ENCODE measurements at places on chromosomes 4 and X.

DNA sequence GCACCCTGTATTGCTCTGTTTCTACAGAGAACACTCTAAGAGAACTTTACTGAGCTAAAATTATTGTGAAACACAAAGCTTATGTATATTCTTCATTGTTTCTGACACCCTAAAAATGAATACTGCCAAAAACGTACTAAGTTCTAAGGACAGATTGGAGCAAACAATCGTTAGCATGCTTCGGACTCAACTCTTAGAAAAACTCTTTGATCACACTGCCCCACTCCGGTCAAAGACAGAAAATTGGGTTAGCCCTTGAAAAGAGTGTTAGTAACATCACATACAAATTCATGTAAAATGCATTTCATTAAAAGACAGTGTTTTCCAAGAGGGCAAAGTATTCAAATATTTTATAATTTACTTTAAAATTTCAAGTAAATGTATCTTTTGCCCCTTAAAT is 177.4 kb downstream of the DCHS2 start:
- no peak for DNase-seq

DNA sequence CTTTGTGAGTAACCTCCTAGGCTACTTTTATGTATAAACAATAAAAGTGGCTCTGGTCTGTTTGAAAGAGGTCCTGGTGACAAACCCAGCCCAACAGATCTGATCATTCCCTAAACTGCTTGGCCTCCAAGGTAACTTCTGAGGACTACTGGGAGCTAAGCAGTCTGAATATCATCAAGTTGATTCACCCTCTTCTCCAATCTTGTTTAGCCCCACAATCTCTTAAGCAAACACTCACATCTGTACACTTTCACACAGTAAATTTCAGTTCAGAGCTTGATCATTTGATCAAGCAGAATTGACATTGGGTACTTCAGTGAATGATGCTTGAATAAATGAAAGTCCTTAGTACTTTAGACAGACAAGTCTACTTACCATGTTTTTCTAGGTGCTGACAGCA is 74.7 kb downstream of the HCCS start:
- no peak for DNase-seq

GRCh38 chr4:146470604-146471003 is 51.1 kb downstream of the SLC10A7 start:
- DNase-seq = no peak

DNA sequence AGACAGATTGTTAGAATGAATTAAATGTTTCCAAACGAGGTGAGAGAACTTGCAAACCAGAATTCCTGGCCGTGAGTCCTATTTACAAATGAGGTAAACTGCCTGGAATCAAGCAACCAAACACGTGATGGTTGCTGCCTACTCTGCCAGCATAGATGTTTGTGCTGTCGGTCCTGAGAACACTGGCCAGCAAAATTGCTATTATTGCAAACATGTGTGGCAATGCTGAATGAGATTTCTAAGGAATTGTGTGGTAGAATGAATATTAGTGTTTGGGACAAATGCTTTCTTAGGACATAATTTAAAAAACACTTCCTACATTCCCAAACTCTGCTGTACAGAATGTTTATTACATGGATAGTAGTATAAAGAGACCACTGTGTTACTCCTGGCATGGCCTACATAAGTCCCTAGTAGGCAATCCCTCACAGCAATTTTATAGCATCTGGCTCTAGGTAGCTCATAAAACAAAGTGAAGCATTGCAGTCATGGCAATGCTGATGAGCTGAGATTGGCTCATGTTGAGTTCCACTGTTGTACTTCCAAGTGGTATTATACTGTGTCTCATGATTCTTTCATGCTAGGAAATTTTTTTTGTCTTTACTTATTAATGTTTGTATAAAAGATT is 605.2 kb upstream of the EPHA5 start:
- no peak for DNase-seq

DNA sequence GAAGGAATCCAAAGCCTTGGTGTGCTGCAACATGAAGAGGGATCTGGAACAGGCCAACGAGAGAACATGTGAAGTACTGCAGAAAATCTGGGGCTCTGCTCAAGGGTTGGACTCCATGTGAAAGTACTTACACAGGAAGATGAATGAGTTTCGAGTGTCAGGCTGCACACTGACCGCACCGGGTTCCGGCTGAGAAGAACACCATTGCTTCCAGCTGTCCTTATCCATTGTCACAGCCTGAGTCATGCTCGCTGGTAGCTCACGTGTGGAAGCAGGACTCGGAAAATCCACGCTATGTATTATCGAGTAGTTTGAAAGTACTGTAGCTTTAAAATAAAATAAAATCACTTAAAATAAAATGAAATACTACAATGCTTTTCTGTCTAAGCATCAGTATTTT is 50.4 kb upstream of the TBL1X start:
- no peak for DNase-seq

DNA sequence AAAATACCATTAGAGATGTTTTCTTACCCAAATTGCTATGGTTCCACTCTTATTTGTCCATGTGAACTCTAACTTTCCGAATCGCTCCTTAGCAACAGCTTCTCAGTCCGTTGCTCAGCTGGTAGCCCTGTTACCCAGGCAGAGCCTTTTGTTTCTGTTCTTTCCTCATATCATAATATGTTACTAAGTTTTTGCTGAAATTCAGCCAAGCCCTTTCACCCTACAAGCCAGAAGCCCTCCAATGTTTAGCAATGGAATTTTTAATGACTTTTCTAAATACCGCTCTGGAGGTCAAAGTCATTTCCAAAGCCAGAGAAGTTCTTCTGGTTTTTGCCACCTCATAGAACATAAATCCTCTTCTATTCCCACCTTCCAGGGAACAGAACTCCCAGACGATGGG is 1029.5 kb downstream of the C4orf33 start:
- no peak for DNase-seq

DNA sequence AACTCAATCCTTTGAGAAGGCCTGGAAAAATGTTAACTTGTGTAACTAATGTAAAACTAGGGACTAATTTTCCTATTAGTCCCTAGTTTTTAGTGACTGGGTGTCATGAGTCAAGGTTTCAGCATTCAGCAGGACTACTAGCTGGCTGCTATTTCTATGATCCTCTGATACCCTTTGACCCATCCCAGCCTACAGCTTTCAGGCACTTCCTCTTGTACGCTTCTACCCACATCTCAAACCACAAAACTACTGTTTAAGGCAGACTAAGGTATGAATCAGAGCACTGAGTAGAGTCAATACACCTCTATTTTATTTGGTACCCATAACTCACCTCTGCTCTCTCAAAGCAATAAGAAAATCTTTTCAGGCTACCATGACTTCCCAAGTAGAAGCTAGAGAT is 809.6 kb downstream of the PDHA2 start:
- DNase-seq = no peak
